Large intestine (tissue), 12 donors: ENCODE measurements at places on chromosomes 13 and 19. TPM values are rescaled to one million over a fixed set of nuclear protein-coding genes. Genes with fewer than 3 reads are reported as not detected.

GRCh38 chr19:31383553-31383952 lies 34.3 kb upstream of the TSHZ3 start:
- H3K27me3 ChIP-seq: no peaks in the 10 kb centered on the region
- H3K4me3 ChIP-seq: no peak overlapping the region
- no peak for DNase-seq
- no peaks in the 10 kb centered on the region for H3K4me1 ChIP-seq
- H3K36me3 ChIP-seq: no peaks in the 10 kb centered on the region

- no peaks in the 10 kb centered on the region for H3K27me3 ChIP-seq
- H3K36me3 ChIP-seq: peaks cover 53% of the 10 kb centered on the region
- no peak for DNase-seq
- no peak overlapping the region for H3K4me3 ChIP-seq
- H3K4me1 ChIP-seq: no peaks in the 10 kb centered on the region
- H3K27ac ChIP-seq: no peak overlapping the region
These were observed 28.7 kb downstream of the DNMT1 start for GRCh38 chr19:10166046-10166445.

GRCh38 chr13:44211704-44212346 lies 161.8 kb upstream of the SERP2 start:
- no peak overlapping the region for H3K4me3 ChIP-seq
- no peaks in the 10 kb centered on the region for H3K27me3 ChIP-seq
- no peak for DNase-seq
- H3K36me3 ChIP-seq: no peaks in the 10 kb centered on the region
- H3K4me1 ChIP-seq: no peaks in the 10 kb centered on the region

DNA sequence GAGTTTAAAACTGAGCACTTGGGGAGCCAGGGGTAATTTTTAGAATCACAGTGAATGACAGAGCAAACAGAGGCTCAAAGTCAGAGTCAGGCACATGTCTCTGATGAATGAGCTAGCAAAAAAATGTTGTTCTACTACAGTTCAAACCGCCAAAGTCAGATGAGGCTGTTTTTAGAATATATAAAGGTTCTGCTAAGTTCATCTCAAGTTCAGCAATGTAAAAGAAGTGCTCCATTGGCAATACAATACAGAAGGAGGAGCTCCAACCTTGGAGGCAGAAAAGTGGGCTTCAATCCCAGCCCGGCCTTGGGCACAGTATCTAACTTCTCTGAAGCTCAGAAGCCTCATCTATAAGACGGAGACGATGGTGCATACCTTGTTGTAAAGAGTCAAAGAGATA lies 70.1 kb upstream of the IPO5 start:
- H3K4me3 ChIP-seq: no peak overlapping the region
- no peak overlapping the region for H3K27ac ChIP-seq
- peaks cover 3% of the 10 kb centered on the region for H3K27me3 ChIP-seq
- H3K36me3 ChIP-seq: no peaks in the 10 kb centered on the region
- DNase-seq: no peak
- no peaks in the 10 kb centered on the region for H3K4me1 ChIP-seq

GRCh38 chr13:112931028-112931934 lies 37.7 kb upstream of the MCF2L start:
- peak overlapping the region; percentile 32 for H3K4me3 ChIP-seq
- peak; percentile 96 for DNase-seq
- H3K4me1 ChIP-seq: peaks cover 34% of the 10 kb centered on the region

Gene FFAR3
- 0.79 TPM for polyA plus RNA-seq

Gene HIF3A
- polyA plus RNA-seq: 165 TPM

Gene FSTL3
- polyA plus RNA-seq: 32.9 TPM
